Adrenal gland (tissue), 19 donors: ENCODE measurements at places on chromosomes 5 and 9. TPM values are rescaled to one million over a fixed set of nuclear protein-coding genes. Genes with fewer than 3 reads are reported as not detected.
A peak's percentile ranks its signal among the peaks of the same experiment; 100 is the strongest.

Gene ISCA1
- 46.1 TPM for total RNA-seq

GRCh38 chr5:117679046-117679445, 1104.4 kb upstream of the SEMA6A start:
- no peaks in the 10 kb centered on the region for H3K36me3 ChIP-seq
- DNase-seq = no peak
- H3K27me3 ChIP-seq = no peaks in the 10 kb centered on the region
- no peaks in the 10 kb centered on the region for H3K4me1 ChIP-seq

Gene PCDHA10
- total RNA-seq = 0.39 TPM

DNA sequence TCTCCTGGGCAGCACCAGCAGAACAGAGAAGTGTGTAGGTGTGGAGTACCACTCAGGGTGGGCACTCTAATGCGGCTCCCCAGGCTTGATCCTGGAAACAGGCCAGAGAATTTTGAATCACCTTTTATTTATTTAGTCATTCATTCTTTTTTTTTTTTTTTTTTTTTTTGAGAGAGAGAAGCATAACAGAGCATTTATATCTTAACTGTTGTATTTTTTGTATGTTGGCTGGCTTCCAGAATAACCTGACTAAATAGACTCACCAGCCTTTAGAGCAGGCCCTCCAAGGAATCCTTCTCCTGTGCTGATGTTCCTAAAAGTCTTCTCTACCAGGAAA, 153.4 kb downstream of the PIK3R1 start:
- H3K27ac ChIP-seq = no peak overlapping the region
- H3K36me3 ChIP-seq = no peaks in the 10 kb centered on the region
- peaks cover 9% of the 10 kb centered on the region for H3K4me1 ChIP-seq
- H3K27me3 ChIP-seq = no peaks in the 10 kb centered on the region
- DNase-seq = no peak

Gene ARL14EPL
- total RNA-seq = not detected

GRCh38 chr9:93378276-93378675, 73.2 kb upstream of the FAM120A start:
- no peaks in the 10 kb centered on the region for H3K36me3 ChIP-seq
- no peak overlapping the region for H3K4me3 ChIP-seq
- DNase-seq = no peak
- no peak overlapping the region for H3K27ac ChIP-seq
- no peaks in the 10 kb centered on the region for H3K4me1 ChIP-seq

- no peak for DNase-seq
- H3K4me1 ChIP-seq = peaks cover 16% of the 10 kb centered on the region
- no peaks in the 10 kb centered on the region for H3K36me3 ChIP-seq
- no peak overlapping the region for H3K27ac ChIP-seq
- no peak overlapping the region for H3K4me3 ChIP-seq
Observed at GRCh38 chr9:128206916-128207910, 4.0 kb downstream of the DNM1 start.

DNA sequence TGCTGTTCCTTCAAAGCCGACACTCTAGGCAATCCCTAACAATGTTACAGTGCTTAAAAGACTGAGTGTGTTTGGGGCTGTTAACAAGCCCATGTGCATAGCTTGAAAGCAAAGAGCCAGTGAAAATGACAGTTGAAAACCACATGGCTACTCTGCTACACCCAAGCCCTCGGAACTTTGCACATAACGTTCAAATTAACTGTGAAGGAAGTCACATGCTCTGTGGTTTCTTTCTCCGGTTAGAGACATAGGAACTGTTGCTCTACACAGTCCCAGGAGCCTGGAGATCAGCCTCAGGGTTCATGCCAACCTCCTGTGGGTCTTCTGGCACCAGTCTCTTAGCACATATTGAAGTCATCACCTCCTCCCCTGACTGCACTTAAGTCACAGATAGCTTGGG, 51.1 kb downstream of the C9orf152 start:
- no peak overlapping the region for H3K27ac ChIP-seq
- H3K27me3 ChIP-seq = no peaks in the 10 kb centered on the region
- no peak overlapping the region for H3K4me3 ChIP-seq
- H3K36me3 ChIP-seq = no peaks in the 10 kb centered on the region

GRCh38 chr9:86983249-86983619, 35.9 kb upstream of the GAS1 start:
- peak; percentile 20 for DNase-seq
- H3K4me1 ChIP-seq = no peaks in the 10 kb centered on the region
- H3K4me3 ChIP-seq = no peak overlapping the region

- peak overlapping the region; percentile 90 for H3K27ac ChIP-seq
- DNase-seq = peak; percentile 62
- peaks cover 35% of the 10 kb centered on the region for H3K4me1 ChIP-seq
- H3K4me3 ChIP-seq = peak overlapping the region; percentile 92
- no peaks in the 10 kb centered on the region for H3K36me3 ChIP-seq
Observed at GRCh38 chr5:150625164-150625535, 15.3 kb upstream of the SYNPO start.

- no peaks in the 10 kb centered on the region for H3K36me3 ChIP-seq
- no peak overlapping the region for H3K27ac ChIP-seq
- no peak overlapping the region for H3K4me3 ChIP-seq
- DNase-seq = no peak
- no peaks in the 10 kb centered on the region for H3K4me1 ChIP-seq
- no peaks in the 10 kb centered on the region for H3K27me3 ChIP-seq
Observed at GRCh38 chr9:89773170-89773569, 168.4 kb downstream of the GADD45G start.

DNA sequence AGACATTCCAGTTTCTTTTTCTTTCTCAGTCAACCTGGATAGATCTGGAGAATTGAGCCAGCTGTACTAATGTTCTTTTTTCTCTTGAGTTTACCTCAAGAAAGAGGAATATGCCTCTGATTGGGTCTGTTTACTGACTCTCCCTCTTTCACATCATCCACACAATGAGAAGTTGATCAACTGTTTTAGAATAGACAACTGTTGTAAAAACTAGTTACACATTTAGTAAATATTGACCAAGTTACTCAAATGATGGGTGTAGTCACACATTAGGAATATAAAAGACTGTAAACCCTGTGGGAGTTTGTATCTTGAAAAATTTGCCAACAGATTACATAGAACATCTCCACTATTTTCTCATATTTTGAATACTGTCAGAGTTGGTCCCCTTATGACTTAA, 330.8 kb downstream of the FER start:
- H3K27me3 ChIP-seq = no peaks in the 10 kb centered on the region
- DNase-seq = no peak
- no peaks in the 10 kb centered on the region for H3K36me3 ChIP-seq

Gene SMAD5
- total RNA-seq = 76.6 TPM

DNA sequence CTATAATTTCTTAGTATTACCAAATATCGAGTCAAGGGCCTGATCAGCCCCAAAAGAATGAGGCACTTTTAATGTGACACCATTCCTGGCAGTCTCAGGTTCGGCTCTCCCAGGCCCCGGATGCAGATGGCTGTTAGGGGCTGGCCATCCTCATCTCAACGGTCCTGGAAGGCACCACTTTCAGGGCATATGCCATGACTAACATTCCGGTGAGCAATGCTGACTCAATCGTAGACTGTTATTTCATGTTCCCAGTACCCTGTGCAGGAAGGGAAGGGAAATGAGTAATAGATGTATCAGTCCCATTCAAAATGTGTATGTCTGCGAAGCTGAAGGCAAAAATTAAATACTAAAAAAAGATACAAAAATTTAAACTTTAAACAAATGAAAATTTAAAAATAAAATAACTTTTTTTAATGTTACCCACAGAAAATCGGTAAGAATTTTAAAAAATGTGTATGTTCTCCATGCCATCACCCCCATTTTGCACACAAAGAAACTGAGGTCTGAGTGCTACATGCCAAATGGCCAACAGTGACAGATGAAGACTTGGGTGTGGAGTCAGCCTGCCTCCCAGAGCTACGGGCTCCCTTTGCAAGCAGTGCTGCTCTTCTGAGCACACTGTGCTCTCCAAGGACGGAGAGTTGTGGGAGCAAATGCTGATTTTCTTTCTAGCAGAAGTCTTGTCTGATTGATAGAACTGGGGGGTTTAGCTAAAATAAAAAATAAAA, 79.0 kb downstream of the GLDC start:
- H3K27ac ChIP-seq = peak overlapping the region; percentile 85
- peak; percentile 77 for DNase-seq
- H3K4me1 ChIP-seq = peaks cover 7% of the 10 kb centered on the region
- H3K4me3 ChIP-seq = no peak overlapping the region

DNA sequence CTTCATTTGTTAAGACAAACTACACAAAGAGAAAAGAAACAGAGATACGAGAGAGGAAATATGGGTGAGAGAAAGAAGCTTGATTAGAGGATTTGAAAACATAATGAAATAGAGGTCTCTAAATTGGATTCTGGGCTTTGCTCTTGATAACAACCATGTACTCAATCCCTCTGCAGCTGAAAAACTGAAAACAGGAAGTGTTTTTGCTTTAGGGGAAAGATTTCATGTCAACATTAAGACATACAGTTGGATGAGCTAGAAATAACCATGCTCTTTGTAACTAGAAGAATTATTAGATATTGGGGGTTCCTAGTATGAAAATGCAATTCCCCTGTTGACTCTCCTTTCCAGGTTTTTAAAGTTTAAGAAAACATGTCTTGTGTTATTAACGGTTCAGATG, 21.9 kb downstream of the CRHBP start:
- H3K27me3 ChIP-seq = peaks cover 5% of the 10 kb centered on the region
- H3K27ac ChIP-seq = no peak overlapping the region
- H3K4me1 ChIP-seq = no peaks in the 10 kb centered on the region
- no peaks in the 10 kb centered on the region for H3K36me3 ChIP-seq
- no peak overlapping the region for H3K4me3 ChIP-seq

DNA sequence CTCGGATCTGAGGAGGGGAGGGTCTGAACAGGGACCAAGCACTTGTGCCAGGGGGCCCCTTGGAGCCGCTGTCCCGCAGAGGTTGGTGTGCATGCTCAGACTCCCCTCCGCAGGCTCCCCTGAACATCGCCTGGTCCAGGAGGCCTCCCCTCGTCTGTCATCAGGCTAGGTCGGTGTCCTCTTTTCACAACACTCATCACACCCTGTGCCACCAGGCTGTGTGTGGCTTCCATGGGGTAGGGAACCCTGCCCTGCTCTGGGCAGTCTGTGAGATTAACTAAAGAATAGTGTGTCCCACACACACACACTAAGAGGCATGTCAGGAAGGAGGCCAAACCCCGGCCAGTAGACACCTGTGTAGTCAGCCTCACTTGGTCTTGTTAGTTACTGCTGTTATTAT, 119.3 kb downstream of the C5orf15 start:
- H3K36me3 ChIP-seq = no peaks in the 10 kb centered on the region
- no peaks in the 10 kb centered on the region for H3K27me3 ChIP-seq
- H3K4me1 ChIP-seq = no peaks in the 10 kb centered on the region
- no peak overlapping the region for H3K27ac ChIP-seq
- H3K4me3 ChIP-seq = no peak overlapping the region

Gene WWC1
- 0.42 TPM for total RNA-seq

GRCh38 chr5:172319708-172320441, 36.3 kb upstream of the UBTD2 start:
- H3K27me3 ChIP-seq = no peaks in the 10 kb centered on the region
- no peaks in the 10 kb centered on the region for H3K36me3 ChIP-seq
- H3K27ac ChIP-seq = no peak overlapping the region

- DNase-seq = no peak
- H3K4me3 ChIP-seq = no peak overlapping the region
- no peaks in the 10 kb centered on the region for H3K36me3 ChIP-seq
- H3K4me1 ChIP-seq = no peaks in the 10 kb centered on the region
- no peak overlapping the region for H3K27ac ChIP-seq
Observed at GRCh38 chr5:169637549-169638121, 560 bp downstream of the DOCK2 start.

DNA sequence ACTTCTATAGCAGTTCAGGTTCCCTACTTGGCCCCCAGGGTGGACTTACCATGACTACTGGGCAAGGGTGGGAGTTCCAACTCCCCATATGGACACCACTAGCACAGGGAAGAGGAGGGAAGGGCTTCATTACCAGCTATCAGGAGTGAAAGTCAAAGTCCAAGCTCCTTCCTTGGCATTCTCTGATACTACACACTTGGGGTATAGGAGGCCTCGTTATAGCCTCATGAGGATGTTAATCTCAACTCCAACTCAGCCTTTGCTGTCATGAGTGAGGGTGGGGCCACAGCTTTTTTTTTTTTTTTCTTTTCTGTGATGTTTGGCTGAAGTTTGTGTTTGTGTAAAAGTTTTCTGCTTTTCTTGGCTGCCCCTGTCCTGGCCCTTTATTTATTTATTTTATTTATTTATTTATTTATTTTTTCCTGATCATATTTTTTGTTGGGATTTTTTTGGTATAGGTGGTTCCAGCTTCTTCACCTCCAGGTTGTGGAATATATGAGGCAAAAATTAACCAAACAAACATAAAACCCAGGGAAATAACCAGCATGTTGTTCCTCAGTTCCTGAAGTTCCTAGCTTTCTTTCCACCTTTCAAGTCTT, 8.7 kb downstream of the GARIN3 start:
- no peaks in the 10 kb centered on the region for H3K36me3 ChIP-seq
- peaks cover 3% of the 10 kb centered on the region for H3K27me3 ChIP-seq
- H3K4me3 ChIP-seq = no peak overlapping the region
- no peak for DNase-seq

Gene KCNN2
- total RNA-seq = 43.2 TPM

GRCh38 chr5:34552686-34553085, 103.4 kb upstream of the RAI14 start:
- no peak overlapping the region for H3K4me3 ChIP-seq
- no peaks in the 10 kb centered on the region for H3K27me3 ChIP-seq
- DNase-seq = no peak
- peaks cover 7% of the 10 kb centered on the region for H3K4me1 ChIP-seq
- H3K36me3 ChIP-seq = no peaks in the 10 kb centered on the region

DNA sequence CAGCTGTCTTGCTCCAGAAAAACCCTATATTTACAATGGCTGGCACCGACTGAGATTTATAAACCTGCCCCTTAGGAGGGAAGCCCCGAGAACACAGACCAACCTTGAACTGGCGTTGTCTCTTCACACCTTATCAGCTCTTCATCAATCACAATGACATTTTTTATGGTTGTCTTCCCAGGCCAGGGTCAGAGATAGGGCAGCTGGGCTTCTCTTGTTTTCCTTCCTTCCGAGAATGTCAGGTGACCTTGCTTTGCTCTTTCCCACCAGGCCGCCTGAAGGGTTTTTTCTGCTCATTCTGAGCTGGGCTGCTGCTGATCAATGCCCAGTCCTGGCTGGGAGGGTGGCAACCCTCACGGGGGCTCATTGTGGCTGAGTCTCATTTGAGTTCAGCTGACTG, 619.1 kb downstream of the CCDC171 start:
- DNase-seq = no peak
- no peaks in the 10 kb centered on the region for H3K36me3 ChIP-seq
- no peak overlapping the region for H3K27ac ChIP-seq
- H3K27me3 ChIP-seq = no peaks in the 10 kb centered on the region
- no peak overlapping the region for H3K4me3 ChIP-seq

DNA sequence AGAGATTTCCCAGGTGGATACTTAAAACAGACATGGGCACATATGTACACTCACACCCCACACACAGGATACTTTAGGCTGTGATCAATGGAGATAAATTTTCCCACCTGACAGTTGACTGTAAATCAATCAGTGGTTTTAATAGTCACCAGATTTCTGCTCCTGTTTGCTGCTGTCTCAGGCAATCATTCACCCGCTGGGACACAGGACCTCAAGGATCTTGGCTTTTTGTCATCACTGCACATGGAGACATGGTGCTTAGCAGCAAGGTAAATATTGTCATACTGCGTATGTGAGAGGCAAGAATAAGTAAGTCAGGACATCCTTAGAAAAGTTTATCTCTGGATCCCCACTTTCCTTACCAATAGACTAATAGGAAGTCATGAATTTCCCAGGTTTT, 60.8 kb upstream of the KLF9 start:
- no peaks in the 10 kb centered on the region for H3K36me3 ChIP-seq
- DNase-seq = no peak
- no peaks in the 10 kb centered on the region for H3K27me3 ChIP-seq
- no peak overlapping the region for H3K4me3 ChIP-seq

Gene MARVELD2
- total RNA-seq = 0.63 TPM

GRCh38 chr5:128414469-128414868, 123.6 kb downstream of the FBN2 start:
- H3K4me3 ChIP-seq = no peak overlapping the region
- H3K36me3 ChIP-seq = no peaks in the 10 kb centered on the region
- H3K4me1 ChIP-seq = no peaks in the 10 kb centered on the region
- DNase-seq = no peak
- no peaks in the 10 kb centered on the region for H3K27me3 ChIP-seq
